ENCODE measurements at places on chromosomes 4 and X.
A peak's percentile ranks its signal among the peaks of the same experiment; 100 is the strongest.

- peak; percentile 54 for DNase-seq
Measured at GRCh38 chrX:40145001-40145922, 47.5 kb upstream of the BCOR start.

DNA sequence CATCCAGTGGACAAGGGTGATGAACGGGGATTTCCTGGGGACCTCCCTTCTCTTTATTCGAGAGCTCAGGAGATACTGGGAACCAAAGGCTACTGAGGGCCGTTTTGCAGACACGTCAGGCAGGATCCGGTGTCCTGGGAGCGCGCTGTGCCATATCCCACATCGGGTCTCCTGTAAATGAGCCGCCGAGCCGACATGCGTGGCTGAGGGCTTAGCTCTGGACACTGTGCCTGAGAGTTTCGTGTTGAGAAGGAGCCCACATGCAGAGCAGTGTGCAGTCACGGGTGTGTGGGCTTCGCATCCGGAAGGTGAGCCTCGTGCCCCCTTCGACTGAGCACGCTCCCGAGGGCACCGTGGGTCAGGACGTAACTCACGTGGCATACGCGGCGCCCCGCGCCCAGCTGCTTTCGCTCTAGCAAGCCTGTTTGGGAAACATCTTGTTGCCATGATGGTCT is 28.5 kb upstream of the HGFAC start:
- peak; percentile 51 for DNase-seq

DNA sequence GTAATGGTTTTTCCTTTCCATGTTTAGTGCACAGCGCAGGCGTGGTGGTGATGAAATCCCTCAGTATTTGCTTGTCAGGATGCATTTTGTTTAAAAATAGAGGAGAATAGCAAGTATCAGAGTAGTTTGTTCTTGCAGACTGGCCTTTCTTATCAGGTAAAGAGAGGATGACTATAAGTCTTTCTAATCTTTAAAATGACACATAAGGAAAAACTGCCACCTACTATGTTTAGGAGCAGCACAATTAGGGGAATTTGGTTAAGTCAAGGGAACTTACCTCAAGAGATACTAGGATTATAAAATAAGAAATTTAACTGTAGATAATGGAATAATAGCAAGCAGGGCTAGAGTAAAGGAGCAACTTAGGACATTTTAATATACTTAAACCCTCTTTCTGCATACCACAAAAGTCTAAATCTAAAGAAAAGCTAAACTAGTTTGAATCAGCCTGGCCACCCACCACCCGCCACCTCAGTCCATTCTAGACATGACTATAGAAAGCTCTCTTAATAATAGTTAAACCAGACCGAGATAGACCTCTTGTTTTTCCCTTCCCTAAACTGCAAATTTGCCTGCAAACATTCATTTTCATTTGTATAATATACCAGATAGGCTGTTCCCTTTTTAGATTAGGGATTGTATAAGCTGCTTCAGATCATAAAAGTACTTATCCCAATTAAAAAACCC is 62.0 kb downstream of the APOOL start:
- DNase-seq = no peak

- DNase-seq = no peak
Measured at GRCh38 chr4:17358241-17358640, 153.6 kb downstream of the QDPR start.

DNA sequence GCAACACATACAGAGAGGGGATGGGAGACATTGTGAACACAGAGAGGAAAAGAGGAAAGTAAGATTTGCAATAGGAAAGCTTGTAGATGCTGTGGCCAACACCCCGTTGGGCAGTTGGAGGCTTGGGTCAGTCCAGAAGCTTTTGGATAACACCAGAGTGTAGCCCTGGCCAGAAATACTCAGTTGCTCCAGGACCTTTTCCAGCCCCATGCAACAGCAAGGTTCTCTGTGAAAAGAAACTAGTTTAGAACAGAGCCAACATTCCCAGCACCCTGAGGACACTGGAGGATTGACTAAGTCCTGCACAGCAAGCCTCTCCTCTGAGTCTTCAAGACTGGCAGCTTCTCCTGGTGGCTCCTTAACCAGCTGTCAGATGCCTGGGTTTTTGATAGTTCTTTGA is 27.9 kb upstream of the NAF1 start:
- DNase-seq = no peak

DNA sequence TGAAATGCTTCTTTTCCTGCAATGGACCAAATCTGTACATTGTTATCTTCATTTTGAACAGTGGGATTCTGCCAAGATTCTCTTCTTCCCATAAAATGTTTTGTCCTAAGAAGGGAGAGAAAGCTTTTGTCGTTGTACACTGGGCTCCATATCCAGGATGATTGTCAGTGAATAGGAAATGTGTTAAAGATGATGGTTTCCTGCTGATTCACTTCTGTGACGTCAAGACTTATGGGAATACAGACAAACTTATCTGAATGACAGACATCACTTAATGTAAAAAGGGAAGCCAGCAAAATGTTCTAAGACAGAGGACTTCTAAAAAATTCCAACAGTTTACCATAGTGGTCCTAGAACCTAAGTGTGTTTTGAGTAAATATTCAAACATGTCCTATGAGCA is 53.7 kb upstream of the HPF1 start:
- no peak for DNase-seq

- DNase-seq = no peak
Measured at GRCh38 chr4:84235126-84235944, 263.8 kb downstream of the NKX6-1 start.

DNA sequence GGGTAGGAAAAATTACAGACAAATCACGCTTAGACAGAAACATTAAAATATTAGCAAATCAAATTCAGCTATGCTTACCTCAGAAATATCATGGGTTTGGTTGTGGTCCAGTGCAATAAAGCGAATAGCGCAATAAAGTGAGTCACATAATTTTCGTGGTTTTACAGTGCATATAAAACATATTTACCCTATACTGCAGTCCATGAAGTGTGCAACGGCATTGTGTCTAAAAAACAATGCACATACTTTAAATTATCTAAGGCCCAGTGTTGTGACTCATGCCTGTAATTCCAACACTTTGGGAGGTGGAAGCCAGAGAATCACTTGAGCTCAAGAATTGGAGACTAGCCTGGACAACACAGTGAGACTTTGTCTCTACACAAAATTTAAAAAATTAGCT is 195.7 kb upstream of the IL1RAPL1 start:
- DNase-seq = no peak

DNA sequence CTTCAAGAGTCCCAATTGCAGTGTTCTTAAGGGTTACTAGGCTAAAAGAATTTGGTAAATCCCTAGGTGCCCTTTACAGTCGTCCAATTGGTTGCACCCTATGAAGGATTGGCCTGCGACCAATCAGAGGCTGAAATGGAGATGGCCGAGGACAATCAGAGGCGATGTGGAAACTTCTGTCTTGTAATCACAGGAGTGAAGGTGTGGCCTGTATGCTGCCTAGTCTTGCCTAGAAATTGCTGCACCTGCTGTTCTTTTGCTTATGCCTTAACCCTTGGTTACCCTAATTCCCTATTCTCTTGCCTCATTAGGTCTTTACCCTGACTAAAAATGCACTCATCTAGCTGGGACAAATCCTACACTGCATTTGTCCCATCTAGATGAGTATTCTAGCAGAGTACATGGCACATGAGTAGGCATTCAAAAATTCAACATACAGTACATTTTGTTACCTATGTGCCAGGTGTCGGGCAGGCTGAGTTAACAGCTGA is 1.0 kb upstream of the DCK start:
- DNase-seq = no peak

DNA sequence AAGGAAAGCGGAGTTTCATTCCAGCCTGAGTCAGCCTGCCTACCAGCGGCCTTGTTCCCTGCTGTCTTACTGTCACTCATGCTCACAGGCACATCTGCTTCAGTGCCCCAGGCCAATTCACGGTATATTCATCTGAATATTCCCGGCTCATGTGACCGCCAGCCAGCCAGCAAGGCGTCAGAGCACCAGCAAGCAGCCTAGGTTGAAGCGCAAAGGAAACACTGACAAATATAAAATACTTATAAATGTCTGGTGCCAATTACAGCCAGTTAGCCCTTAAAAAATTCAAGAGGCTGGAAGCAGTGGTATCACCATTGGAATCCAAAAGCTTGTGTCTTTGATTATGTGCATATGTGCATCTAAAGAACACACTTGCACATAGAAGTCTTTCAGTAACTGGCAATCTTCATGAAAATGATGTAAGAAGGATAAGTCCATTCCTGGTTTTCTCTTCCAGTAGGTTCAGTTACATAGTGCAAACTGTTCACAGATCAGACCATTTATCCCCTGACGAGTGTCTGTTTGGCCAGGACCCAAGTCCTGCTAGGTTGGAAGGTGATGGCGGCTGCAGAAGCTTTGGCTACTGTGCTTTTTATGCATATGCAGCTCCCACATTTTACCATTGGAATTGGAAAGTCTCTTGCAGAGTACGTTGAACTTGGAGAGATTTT is 61.3 kb downstream of the LUZP4 start:
- no peak for DNase-seq

DNA sequence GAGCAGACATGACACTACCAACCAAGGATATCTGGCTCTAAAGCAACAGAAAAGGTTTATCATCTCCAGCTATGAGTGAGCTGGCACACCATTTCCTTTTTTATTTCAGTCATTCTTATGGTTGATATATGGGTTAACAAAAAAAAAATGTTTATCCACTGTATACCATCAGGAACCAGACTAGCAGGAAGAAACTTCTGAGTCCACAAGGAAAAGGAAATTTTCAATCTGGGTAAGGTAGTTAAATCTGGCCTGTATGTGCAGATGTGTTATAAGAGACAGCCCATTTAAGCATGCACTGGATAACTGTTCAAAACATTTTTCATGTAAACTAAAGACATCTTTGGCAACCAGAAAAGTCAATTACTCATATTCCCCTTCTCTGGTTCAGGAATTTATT is 35.0 kb downstream of the AMMECR1 start:
- no peak for DNase-seq

DNA sequence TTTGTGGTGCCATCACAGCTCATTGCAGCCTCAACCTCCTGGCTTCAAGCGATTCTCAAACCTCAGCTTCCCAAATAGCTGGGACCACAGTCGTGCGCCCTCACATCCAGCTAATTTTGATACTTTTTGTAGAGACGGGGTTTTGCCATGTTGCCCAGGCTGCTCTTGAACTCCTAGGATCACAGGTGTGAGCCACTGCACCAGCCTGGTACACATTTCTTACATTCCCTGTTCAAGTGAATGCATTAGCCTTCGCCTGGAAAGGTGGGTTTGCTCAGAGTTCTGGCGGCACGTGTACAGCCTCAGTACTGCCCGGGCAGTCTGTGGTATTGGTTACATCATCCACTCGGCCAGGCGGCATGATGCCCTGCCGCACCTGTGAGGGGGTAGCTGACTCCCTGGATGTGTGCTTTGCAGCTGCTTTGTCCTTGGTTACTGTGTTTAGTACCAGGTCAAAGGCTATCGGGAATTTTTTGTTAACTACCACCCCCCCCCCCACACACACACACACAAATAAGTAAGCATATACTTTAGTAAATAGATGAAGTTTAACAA is 57.1 kb downstream of the TNIP2 start:
- DNase-seq = no peak

DNA sequence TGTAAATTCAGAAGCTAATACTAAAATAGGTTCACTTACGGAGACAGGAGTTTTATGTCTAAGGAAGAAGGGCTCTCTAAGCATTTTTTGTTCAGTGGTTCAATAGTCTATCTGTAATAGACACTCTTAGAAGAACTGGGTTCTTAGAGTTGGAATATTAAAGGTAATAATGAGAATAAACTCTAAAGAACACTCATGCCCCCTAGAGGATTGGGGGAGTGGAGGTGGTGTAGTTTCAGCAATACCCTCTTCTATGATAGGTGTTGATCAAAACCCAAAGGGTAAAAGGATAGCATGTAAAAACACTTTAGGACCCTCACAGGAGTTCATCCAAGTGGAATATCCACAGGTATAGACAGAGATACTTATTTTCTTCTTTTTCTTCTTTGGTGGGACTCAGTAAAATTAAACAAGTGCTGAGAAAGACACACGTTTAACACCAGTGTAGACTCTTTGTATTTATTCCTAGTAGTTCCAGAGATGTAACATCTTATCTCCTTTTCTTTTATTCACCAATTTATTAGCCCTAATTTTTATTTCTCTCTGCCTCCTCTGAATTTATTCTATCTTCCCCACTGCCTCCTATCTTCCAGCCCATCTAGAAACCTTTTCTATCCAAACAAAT is 25.7 kb upstream of the MND1 start:
- peak; percentile 27 for DNase-seq

DNA sequence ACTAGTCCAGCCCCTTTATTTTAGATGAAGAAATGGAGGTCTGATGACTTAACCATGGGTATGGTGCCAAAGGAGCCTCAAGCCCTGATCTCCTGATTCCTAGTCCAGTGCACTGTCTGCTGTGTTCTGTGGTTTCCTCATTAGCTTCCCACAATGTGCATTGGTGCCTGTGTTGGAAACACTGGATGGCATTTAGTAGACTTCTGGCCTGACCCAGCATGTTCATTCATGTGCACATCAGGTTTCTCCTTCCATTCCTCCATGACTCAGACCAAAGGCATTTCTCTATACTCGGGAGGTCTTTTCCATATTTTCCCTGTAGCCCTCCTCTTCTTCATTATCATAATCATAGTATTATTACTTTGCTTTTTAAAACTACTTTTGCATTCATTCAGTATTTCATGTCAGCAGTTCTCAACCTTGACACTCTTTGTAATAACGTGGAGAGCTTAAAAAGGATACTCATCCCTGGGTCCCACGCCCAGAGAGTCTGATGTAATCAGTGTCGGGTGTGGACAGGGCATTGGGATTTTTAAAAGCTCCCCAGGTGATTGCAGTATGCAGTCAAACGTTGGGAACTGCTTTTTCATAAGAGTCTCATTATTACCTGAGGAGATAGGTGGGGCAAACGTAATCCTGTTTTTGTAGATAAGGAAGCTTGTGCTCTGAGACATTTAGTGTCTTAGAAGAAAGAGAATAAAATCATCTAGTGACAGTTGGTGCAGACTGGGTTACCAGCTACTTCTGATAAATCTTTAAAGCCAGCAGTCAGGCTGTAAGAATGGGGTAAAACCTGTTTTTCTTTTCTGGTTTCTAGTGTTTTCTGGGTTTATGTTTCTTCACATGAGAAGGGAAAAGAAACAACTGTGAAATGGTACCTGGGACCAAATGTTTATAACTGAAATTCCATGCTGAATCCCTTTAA is 40.9 kb upstream of the XK start:
- no peak for DNase-seq

DNA sequence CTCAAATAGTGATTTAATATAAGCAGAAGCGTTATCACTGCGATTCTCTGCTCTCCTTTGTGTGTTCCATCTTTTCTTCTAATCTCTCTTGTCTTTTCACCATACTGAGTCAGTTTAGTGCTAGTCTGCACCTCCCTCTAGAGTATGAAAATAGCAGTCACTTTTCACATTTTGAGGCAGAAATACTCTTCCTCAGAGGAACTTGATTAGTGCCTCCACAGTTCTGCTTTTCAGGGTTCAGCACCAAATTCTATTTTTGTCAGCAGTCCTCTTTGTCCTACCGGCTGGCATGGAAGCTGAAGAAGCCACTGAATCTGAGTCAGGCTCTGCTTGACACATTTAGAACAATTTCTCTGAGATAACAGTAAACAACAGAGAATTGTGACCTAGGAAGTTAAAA is 49.7 kb upstream of the ANKRD17 start:
- no peak for DNase-seq

Measured in right kidney (tissue), 9 donors.